ENCODE measurements at places on chromosomes 7 and 10. TPM values are rescaled to one million over a fixed set of nuclear protein-coding genes. Genes with fewer than 3 reads are reported as not detected.

- no peak for DNase-seq
These were observed 93.1 kb downstream of the ADARB2 start for GRCh38 chr10:1644191-1644711.

DNA sequence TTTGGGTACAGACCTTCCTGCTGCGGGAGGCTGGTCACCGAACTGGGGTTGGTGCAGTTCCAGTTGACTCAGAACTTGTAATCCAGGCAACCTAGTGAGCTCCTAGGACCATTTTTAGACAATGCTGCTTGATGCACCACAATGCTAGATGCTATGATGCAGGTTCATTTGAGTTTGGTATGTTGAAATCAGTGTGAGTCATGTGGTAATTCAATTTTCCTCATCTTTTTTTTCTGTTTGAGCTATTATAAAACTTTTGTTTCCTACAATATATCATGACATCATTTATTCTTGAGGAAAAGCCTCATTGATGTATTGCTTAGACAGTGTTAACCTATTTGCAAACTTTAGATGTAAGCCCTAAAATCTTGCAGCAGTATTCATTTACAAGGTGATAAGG, 40.9 kb upstream of the MTPN start:
- DNase-seq = no peak

DNA sequence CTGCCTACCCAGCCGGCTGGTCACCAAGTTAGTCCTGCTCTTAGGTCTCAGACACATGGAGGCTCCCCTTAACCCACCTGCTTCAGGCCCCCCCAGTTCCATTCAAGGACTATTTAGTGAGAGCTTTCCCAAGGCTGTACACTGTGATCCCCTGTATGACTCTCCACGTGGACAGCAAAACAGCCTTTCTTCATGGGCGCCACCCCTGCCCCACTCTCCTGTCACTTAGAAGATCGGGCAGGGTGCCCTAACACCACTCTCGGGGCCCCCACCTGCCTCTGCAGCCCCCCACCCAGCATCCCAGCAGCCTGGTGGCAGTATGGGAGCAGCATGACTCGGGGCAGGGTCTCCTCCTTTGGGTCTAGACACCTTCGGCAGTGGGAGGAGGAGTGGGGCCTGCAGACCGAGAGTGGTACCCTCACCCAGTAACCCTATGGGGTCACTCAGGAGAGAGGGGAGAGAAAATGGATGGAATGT, 116.6 kb downstream of the PTPN20 start:
- DNase-seq = no peak

GRCh38 chr10:18615618-18616017, 35.8 kb downstream of the NSUN6 start:
- no peak for DNase-seq

DNA sequence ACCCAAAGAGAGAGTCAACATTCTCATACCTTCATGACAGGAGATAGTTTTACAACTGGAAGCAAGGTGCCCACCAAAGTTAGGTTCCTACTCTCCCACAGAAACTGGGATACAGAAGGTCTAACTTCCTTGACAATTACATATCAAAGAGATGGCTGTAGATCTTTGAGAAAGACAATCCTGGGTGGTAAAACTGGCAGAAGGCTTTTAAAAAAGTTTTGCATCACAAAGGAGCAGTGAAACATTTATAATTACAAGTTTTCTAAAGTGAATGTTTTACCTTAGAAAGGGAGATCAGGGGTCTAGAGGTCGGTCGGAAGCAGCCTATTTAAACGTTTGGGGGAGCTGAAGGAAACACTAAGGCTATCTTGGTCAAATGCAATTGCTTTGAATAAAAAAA, 166.6 kb upstream of the STEAP1 start:
- no peak for DNase-seq

- DNase-seq = no peak
These were observed 1.3 kb downstream of the FAS start for GRCh38 chr10:88991899-88992320.

DNA sequence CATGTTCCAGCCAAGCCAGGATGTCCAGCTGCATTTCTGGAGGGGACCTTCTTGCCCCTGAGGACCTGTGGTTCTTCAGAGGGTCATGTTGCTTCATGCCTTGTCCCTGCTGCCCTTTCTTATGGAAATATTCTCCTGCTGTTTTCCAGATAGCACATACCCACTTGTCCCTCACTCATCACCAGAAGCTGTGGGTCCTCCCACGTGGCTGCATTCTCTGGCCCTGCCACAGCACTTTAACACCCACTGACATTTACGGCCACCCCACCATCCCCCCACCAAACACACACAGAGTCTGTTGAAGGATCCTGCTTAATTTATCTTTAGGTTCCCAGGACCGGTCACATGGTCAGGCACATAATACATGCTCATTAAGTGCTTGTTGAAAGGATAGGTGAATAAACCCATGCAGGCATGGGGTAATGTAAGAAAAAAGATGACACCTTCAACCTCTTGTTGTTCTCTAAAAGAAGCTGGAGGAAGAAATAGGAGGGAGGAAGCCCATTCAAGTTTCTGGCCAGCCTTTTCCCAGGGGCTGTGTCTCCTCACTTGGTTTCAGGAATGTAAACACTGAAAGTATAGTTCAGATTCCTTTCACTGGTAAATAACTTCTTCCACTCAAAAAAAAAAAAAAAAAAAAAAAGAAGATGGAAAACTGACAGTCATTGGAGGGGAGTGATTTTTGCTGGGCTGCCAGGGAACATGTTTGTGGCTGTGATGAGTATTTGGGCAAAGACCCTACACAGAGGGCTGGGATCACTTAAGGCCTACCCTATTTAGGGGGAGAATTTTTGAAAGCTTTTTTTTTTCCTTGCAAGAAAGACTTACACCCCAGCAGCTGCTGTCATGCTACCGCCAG, 19.8 kb upstream of the BMPER start:
- no peak for DNase-seq

- DNase-seq = no peak
These were observed 32.8 kb upstream of the CDH23 start for GRCh38 chr10:71363936-71364335.

DNA sequence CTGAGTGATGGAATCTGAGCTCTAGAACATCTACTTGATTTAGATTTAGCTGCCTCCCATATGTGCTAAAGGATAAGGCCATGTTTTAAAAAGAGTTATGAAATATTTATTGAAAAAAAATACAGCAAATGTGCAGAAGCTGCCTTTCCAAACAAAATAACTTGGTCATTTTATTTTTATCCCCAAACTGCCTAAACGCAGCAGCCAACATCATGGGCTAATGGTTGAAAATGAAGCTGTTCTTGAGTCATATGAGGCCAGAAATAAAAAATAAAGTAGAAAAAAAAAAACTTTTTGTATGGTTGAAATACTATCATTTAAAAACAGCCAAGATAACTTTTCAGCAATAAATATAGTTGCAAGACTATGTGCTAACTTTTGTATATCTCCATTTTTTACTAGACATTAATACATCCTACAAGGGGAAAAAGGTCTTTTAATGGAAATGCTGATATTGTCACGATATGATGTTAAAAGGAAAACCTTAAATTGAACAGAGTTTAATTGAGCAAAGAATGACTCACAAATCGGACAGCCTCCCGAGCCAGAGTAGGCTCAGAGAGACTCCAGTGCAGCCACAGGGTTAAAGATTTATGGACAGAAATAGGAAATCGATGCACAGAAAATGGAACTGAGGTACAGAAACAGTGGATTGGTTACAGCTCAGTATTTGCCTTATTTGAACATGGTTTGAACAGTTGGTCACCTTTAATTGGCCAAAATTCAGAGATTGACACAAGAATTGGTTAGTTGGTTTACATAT, 305.8 kb downstream of the MDFIC start:
- DNase-seq = peak; percentile 17

GRCh38 chr10:44742248-44742647, 168.9 kb upstream of the TMEM72 start:
- no peak for DNase-seq

DNA sequence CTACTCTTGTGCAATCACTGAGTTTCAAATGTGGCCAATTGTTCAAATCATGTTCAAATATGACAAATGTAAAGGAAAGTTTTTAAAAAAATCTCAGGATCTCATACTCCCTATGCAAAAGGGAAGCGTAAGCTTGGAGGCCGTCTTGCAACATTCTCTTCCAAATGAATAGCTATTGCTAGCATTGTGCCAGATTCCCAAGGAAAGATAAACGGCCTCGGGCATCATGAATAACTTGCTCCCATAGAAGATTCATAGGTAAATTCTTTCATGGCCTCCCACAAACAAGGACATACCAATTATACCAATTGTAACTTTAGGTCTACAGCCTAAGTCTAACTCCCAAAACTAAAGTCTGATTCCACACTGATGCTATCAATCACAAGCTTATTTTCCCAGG, 416.9 kb downstream of the THSD7A start:
- DNase-seq = no peak

DNA sequence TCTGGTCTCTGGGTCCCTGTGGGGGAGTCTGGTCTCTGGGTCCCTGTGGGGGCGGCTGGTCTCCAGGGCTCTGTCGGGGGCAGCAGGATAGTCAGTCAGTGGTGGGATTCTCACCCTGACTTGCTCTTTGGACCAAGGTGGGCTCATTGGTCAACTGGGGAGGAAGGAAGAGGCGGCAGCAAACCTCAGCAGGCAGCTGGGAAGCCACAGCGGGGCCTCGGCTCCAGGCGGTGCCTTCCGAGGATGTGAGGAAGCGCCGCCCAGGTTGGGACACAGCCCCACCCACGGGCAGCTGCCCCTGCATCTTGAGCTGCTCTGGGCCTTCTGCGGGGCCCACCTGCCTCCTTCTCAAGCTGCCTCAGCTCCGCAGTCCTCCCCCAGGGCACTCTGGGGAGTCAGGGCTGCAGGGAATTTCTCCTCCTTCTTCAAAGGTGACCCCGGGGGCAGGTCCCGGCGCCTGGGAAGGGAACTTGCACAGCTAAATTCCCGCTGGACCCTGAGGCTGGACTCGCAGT, 20.4 kb upstream of the KNDC1 start:
- no peak for DNase-seq

- DNase-seq = peak; percentile 69
These were observed 205.8 kb upstream of the FRMD4A start for GRCh38 chr10:14536241-14537213.

DNA sequence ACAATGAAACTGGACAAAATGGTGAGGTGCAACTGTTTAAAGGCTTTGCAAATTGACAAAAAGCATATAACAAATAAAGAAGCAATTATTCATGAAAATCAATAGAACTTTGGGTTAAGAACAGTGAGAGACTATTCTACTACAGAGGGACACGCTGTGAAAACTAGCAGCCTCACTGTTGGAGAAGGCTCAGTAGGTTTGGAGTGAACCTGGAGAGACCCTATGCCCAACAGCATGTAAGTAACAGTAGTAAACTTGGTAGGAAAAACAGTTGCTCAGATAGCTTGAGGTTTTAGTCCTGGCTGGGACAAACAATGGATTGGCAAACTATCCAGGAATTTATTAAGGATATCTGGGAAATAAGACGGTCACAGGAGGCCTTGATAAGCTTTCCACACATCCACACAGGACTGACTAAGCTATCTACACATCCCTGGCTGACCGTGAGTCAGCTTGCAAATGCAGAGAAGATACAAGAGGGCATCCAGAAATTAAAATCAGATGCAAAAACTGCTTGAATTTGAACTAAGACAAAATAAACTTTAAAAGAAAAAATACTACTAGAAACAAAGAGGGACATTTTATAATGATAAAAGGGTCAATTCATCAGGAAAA, 15.9 kb downstream of the FAM149B1 start:
- no peak for DNase-seq

DNA sequence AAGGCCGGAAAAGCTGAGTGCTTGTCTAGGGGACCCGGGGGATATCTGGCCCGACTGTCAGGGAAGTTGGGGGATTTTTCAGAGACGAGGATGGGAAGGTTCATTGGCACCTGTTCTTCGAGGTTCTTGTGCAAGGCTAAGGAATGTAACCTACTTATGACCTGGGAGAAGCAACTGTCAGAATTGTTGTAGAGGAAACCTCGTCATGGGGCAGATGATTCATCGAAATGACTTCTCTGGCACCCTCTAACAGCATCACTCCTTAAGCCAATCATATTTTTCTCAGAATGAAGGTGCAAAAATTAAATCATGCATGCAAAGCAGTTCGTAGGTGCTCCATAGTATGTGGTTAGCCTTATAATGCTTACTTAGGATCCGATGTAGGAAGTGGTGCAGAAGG, 58.6 kb downstream of the PLXDC2 start:
- no peak for DNase-seq

DNA sequence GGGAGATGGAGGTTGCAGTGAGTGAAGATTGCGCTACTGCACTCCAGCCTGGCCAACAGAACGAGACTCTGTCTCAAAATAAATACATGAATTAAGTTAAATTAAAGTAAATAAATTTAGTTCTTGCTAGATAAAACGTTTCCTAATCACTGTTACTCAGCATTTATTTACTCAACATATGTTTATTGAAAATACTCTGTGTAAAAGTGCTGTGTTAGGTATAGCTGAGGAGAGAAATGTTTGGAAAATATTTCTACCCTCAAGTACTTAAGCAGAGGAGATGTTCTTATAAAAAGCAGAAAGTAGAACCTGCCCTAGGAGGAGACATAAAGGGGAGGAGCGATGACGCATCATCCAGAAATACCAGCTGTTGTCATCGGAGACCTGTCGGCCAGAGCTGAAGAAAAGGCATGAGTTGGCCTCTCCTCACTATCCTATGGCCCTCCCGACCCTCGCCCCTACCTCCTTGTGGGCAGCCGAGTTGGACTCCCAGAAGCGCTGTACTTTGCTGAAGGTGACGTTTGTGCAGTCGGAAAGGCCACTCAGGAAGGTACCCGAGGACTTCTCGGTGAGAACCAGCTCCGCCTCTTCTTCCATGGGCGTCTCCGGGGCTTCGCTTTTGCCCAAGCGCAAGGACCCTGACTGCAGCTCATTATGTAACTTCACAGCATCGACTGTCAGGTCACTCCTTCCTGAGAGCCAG, 1.1 kb downstream of the RRP12 start:
- DNase-seq = peak; percentile 76

- DNase-seq = no peak
These were observed 47.2 kb downstream of the ANKIB1 start for GRCh38 chr7:92292981-92293380.

DNA sequence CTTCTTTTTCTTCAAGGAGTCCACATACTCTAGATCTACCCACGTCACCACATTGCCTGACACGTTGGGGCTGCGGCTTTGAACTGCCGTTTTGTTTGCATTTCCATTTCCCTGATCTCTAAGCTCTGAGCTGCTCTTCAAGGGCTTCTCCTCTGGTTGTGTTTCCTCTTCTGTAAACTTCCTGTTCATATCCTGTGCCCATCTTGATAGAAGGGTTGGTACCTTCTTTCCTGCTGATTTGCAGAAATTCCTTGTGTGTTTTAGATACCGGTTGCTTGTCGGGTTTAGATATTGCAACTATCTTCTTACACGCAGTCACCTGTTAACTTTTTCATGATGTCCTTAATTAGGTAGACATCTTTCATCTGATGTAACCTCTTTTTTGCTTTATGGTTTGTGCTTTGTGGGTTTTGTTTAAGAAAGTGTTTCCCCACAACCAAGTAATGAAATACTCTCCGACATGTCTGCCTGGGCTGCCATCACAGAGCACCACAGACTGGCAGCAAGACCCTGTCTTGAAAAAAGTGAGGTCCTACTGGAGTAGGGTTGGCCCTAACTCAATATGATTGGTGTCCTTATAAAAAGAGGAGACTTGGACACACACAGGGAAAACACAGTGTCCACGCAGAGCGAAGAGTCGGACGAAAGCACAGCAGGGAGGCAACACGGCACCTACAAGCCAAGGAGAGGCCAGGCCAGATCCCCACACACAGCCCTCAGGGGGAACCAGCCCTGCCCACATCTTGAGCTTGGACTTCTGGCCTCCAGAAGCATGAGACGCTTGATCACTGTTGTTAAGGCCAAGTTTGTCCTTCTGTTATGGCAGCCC, 99.1 kb upstream of the PDGFA start:
- no peak for DNase-seq

The CDC14C gene
- total RNA-seq = not detected

The CAMK1D gene
- total RNA-seq = 6.1 TPM

The CTAGE4 gene
- total RNA-seq = 0.09 TPM

The CDK13 gene
- 53.2 TPM for total RNA-seq

The PRLHR gene
- not detected for total RNA-seq

The ADRA2A gene
- not detected for total RNA-seq
